ENCODE measurements at places on chromosomes 3 and 15.

DNA sequence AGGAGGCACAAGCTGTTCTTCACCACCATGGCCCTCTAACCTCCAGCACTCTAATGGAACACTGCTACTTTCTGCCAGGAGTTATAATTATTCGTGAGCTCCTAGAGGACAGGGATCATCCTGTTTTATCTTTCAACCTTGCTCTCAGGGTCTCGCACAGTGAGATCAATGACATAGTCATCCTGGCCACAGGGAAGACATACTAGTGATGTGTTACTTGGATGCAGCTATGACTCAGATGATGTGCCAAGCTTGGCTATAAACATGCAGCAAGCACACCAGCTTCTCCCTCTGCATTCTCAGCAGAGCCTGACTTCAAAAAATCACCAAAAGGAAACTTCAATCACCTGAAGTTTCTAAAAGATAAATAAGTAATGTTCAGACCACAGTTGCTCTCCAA lies 203.8 kb upstream of the HES1 start:
- no peak for DNase-seq

DNA sequence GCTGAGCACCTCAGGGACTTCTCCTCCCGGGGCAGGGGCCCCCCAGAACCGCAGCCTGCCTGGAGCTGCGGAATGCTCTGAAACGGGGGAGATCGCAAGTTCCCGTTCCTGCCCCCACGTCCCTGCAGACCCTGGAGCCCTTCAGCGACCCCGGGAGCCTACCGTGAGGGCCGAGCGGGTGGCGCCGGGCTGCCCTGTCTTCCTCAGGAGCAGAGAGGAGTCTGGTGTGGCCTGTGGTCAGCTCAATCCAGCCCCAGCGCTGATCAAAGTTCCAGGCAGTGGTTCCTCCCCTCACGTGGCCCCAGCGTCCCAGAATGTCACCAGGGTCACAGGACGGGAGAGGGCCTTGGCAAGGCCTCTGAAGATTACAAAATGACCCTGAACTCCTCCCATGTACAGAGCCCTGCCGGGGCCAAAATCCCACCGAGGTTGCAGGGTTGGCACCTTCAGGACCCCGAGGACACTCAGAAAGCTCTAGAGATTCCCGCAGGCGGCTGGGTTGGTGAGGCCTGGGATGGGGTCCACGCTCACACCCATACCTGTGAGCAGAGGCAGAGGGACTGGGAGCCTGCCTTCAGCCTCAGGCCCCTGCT lies at the start of gene CPN2:
CPN2 (minus strand) TSS at position 249 of the 593 bp plus-strand sequence. CDS start 8,626 bp downstream, outside the sequence.
- no peak for DNase-seq

DNA sequence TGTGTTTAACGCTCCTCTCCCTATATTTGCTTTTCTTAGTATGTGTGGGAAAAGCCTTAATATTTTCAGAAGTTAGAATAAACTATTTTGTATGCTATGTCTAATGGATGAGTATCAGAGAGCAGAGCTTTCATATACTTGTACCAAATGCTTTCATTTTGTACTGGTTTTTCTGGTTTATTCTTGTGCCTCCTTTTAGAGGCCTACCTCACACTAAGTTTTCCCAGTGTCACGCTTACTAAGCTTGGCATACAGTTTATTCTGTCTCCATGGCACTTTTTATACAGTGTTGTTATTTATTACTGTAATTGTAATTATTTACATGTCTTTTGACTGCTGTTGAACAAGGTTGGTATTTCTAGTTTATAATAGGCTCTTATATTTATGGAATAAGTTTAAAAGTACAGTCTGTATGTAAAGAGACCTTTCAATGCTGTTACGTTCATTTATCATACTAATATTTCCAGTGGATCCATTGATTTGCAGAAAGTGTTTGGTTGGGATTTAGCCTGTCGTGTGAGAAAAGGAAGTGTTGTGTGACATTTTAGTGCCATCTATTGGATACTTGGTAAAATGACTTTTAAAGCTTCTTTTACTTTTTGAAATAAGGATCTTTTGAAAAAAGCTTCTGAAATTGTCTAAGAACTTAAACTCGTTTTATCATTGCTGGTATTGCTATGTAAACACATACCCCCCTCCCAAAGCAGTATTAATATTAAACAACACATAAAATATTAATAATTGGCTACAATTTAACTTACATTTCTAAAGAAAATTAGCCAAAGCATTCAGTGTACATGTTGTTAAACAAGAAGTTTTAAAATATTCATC lies 5.2 kb upstream of the EBLN2 start:
- no peak for DNase-seq

- DNase-seq, result peak; percentile 50
These were observed at the start of gene SEMA3G for GRCh38 chr3:52444860-52445793. Gene SEMA3G (minus strand): TSS chr3:52445103. CDS start chr3:52445027, 76 bp downstream.

DNA sequence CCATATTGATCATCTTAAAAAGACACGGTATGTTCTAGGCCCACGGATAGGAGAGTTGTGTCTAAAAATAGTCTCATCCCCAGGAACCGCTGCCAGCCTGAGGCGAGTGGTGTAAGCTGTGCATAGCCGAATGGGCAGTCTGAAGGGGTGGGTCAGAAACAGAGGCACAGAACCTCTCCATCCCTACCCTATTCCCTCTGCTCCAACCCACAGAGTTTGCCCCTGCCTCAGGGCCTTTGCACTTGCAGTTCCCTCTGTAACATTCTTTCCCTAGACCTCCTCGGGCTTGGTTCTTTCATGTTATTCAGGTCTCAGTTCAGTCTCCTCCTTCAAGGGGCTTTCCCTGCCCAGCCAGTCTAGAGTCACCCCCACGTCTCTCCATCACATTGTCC lies 4.8 kb downstream of the SCN5A start:
- no peak for DNase-seq

DNA sequence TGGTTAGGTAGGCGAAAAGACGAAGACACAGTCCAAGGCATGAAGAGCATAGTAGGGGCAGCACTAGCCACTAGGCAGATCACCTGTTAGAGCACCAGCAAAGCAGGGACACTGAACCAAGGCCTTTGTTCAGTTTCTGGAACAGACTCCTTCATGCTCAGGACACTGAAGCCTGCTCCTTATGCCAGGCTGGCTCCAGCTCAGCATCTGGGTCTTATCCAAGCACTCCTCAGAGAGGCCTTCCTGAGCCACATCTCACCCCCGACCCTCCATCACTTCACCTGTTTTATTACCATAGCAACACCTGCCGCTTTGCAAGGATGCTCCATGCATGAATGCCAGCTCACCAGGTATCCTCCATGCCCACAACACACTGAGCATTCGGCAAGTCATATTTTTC lies 206.3 kb upstream of the CHRNA7 start:
- DNase-seq, result no peak

All from activated T-helper 1 cell treated with anti-CD3 and anti-CD28 coated beads, Interleukin-2, amount 50 U/mL, for 16 hours (primary cell).